SIG-M5 (cell line): ENCODE measurements at places on chromosomes 4 and X.
A peak's percentile ranks its signal among the peaks of the same experiment; 100 is the strongest.

GRCh38 chr4:173025131-173025530, 143.5 kb upstream of the GALNT7 start:
- no peak for DNase-seq

DNA sequence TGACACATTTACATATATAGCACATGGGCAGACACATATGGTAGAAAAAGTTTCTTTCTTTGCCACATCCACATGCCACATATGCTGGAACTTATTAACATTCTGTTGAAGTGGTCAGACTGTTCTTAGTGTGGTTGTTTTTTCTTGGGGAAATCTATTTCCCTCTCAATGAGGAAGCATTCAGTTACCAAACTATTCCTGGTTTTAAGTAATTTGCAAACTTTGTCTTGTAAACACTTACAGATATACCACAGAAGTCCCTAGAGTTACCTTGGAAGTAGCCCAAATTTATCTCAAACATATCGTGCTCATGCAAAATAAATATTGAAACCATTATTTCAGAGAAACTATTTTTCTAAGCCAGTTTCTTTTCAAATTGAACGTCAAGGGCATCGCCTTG, 625.5 kb upstream of the INTU start:
- DNase-seq: no peak

- no peak for DNase-seq
Measured at GRCh38 chr4:155667222-155667567, 547 bp downstream of the GUCY1A1 start.

- DNase-seq: no peak
Measured at GRCh38 chr4:174873931-174874330, 44.2 kb upstream of the ADAM29 start.

DNA sequence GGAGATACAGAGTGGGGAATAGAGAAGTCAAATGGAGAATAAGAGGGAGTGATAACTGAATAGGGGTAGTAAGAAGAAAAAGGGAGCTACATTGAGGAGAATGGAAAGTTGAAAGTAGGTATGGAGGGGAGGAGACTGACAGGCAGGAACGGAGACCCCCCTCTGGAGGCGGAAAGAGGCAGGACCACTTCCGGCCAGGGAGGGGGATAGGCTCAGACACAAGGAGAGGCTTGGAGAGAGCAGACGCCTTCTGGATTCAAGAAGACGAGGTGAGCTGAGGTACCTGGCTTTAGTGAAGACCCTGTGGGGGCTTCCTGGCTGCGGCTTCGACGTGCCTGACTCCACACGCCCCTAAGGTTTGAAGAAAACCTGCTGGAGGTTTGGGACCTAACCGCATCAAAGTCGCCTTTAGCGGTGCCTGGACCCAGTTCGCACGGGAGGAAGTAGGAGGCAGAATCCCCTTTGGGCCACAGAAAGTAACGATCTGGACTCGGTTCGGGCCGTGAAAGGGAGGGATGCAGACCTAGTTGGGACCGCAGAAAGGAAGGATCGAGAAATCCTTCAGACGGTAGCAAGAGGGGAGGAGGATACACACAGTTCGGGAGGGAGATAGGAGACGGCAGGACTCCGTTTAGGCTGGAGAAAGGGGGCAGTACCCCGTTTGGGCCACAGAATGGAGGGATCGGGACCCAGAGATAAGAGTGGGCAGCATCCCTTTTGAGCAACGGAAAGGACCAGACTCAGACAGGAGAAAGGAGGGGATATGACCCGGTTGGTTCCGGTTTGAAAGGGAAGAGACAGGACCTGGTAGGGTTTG, at the start of gene TRO:
TSS of gene TRO (plus strand) at position 215 of the 817 bp plus-strand sequence. CDS start 1,423 bp downstream, outside the sequence.
- DNase-seq: no peak

- DNase-seq: peak; percentile 9
Measured at GRCh38 chrX:136577552-136577951, 45.5 kb downstream of the VGLL1 start.

- no peak for DNase-seq
Measured at GRCh38 chr4:80162418-80162817, 34.9 kb upstream of the PRDM8 start.

- no peak for DNase-seq
Measured at GRCh38 chr4:108473163-108473720, 147.1 kb upstream of the RPL34 start.

GRCh38 chrX:119942831-119943184, 743 bp downstream of the NKAP start:
- no peak for DNase-seq

DNA sequence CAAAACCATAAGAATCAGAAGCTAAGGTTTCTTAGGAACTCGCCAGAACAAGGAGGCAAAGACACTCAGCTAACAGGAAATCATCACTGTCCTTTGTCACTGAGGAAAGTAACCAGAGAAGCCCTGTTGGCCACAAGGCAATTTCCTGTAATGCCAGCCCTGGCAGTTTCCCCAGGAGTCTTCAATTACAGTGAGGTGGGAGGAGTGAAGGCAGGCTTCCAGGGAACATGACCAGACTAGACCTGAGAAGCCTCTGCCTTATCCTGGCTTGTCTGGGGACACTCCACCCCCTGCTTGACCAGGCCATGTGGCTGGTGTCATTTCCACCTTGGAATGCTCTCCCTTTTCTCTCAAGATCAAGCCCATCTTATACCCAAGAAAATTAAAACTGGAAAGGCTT, 125.3 kb downstream of the COL4A6 start:
- no peak for DNase-seq
